Stimulated activated CD8-positive, alpha-beta memory T cell treated with anti-CD3 and anti-CD28 coated beads, Interleukin-4, amount 100 ng/mL, for 24 hours (primary cell): ENCODE measurements at places on chromosomes 1 and 21.

GRCh38 chr1:176789571-176790090, 326.7 kb downstream of the PAPPA2 start:
- DNase-seq: no peak

GRCh38 chr1:23393706-23394105, 24.1 kb upstream of the ZNF436 start:
- DNase-seq: no peak

DNA sequence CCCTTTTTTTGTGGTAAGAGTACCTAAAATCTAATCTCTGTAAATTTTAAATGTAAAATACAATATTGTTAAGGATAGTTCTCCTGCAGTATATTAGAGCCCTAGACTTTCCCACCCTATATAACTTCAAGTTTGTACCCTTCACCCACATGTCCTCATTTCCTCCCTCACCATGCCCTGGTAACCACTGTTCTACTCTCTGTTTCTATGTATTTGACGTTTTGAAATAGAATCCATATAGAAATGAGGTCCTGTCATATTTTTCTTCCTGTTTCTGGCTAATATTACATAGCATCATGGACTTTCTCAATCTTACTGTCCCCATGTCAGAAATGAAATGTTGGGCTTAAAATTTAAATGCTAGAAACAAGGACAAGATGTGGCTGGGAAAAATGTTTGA, 24.8 kb downstream of the GBP7 start:
- DNase-seq: no peak

- DNase-seq: no peak
These were observed 10.2 kb downstream of the TNFRSF14 start for GRCh38 chr1:2566101-2567045.

- no peak for DNase-seq
These were observed 286.6 kb upstream of the ZP4 start for GRCh38 chr1:238177351-238177750.

GRCh38 chr1:3151456-3151855, 82.5 kb downstream of the PRDM16 start:
- no peak for DNase-seq

DNA sequence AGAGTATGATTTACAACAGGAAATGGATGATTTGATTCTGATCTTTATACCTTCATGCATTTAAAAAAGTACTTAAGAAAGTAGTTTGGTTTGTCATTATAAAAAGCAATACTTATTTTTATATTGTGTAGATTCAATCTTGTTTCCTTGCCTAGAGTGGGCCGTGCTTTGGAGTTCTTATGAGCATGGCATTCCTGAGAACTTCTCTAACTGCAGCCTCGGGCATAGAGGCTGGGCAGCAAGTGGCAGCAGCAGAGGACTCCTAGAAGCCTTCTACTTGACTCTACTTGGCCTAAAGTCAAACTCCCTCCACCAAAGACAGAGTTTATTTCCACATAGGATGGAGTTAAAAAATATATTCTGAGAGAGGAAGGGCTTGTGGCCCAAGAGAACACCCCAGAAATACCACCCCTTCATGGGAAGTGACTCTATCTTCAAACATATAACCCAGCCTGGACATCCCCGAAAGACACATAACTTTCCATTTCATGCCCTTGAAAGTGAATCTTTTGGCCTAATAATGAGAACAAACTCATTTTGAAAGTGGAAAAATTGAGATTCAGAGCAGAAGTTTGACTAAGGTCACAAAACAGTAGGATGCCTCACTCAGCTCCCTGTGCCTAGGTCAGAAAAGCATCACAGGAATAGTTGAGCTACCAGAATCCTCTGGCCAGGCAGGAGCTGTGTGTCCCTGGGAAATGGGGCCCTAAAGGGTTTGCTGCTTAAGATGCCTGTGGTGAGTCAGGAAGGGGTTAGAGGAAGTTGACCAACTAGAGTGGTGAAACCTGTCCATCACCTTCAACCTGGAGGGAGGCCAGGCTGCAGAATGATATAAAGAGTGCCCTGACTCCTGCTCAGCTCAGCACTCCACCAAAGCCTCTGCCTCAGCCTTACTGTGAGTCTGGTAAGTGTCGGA, at the start of gene IVL:
IVL (plus strand) TSS at position 861 of the 916 bp plus-strand sequence. CDS start 1,252 bp downstream, outside the sequence.
- DNase-seq: no peak

GRCh38 chr1:193406901-193407300, 220.5 kb upstream of the B3GALT2 start:
- DNase-seq: no peak

GRCh38 chr21:35206141-35207125, 157.3 kb upstream of the RUNX1 start:
- DNase-seq: no peak

DNA sequence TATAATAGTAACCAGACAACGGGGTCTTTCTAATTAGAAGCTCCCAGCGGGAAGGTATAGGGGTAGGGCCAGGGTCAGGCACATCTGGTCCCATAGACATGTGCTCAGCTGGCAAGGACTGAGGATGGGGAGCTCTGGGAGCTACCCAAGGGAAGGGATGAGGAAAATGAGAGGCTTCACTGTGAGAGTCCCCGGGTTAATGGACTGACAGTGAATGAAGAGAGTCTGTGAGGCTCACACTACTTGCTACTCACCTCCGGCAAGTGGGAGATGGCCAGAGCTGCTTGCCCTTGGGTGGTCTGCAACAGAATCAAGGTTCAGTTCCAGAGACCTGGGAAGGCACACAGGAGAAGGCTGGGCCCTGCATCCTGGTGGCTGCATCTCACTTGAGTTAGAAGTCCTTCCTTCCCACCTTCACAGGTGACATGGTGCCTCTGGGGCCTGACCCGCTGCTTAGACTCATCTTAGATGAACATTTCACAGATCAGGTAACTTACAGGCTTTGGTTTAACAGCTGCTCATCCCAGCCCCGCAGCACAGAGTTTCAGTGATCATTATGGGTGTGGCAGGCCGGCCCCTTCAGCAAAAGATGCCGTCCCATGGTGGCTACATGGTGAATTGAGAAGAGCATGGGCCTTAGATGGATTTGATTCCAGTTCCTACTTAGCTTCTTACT, 31.7 kb downstream of the EIF2D start:
- no peak for DNase-seq

DNA sequence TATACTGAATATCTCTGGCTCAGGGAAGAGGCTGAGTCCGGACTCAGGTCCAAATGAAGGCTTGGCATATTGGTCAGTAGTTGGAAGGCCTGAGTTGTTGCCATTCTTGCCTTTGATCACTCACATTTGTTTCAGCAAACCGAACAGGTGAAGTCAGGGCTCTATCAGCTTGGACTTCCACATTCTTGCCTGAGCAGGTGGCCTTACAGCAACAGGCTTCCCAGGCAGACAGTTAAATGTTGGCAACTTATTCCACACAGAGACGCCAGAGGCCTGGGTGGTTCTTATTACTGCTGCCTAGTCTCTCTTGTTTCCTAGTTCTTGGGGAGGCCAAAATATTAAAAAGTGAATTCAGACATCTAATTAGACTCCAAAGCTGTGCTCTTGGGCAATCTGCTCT, 36.6 kb downstream of the XCL2 start:
- DNase-seq: no peak

DNA sequence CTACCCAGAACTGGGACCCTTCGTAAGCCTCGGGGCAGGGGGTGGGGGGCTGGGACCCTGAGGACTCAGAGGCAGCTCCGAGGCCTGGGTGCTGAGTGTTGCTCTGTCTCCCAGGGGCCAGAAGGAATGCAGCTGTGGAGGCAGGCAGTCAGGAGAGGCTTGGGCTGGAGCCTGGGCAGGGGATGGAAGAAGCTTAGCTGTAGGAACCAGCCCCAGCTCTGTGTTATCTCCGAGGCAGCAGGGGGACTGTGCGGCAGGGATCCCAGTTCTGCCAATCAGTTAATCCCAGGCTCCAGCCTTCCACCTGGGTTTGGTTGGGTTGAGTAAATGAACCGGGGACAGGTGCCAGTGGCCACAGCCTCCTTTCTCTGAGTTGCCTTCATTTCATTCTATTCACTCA, 8.2 kb upstream of the GRIK3 start:
- DNase-seq: no peak

DNA sequence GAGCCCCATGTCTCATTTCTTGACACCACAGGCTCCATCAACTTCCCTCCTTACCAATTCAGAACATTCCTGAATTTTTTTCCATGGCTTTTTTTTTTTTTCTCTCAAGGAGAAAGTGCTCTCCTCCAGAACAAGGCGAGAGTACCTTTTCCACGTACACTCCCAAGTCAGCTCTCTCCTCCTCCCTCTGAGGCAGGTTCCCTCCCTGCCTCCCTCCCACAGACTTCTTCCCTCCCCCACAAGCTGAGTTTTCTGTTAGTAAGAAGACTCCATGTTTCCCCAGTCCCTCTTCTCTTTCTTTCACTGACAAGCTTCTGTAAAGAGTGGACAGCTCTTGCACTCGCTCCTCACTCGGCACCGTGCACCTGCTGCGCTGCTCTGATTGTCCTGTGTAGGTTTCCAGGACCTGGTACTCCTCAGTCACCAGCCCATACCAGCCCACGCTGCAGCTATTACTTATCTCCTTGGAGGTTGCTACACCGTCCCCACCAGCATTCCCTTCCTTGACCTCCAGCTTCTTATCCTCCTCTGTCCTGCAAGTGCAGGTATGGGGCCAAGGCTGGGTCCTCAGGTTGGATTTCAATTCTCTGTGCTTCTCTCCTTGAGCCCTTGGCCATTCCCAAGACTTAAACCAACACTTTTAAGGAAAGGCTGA, 3.8 kb downstream of the TRAF5 start:
- DNase-seq: no peak

GRCh38 chr1:230825761-230826160, 42.6 kb downstream of the C1orf198 start:
- DNase-seq: no peak

DNA sequence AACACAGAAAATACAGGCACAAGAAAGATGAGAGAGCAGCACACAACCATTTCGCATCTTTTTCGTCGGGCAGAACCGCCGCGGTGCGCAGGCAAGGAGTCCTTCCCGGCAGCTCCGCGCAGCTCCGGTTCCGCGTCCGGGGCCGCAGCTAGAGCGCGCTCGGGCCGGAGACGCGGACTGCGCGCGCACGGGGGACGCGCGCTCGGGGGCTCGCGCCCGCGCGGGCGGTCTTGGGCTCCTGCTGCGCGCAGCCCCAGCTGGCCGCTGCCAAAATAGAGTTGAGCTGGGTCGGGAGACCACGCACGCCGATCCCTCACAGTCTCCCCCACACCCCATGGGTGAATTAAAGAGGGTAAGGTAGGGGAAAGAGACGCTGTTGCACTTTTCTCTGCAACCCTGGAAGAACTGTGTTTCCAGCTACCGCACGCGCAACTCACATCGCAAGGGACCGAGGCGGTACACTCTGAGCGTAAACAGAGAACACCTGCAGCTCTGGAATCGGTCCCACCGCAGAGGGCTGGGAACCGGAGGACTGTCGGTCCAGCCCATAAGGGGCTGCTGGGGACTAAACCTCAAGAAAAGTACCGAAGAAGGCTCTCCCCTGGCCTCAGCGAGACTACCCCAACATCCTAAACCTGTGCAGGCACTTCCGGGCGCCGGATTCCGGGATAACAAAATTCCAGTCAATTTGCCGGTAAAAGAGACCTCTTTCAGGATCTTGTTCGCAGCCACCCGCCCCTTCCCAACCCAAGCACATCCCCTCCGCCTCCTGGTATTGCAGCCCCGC, 1.7 kb downstream of the NR5A2 start:
- DNase-seq: no peak

- no peak for DNase-seq
These were observed 13.4 kb upstream of the UAP1 start for GRCh38 chr1:162548170-162548569.

DNA sequence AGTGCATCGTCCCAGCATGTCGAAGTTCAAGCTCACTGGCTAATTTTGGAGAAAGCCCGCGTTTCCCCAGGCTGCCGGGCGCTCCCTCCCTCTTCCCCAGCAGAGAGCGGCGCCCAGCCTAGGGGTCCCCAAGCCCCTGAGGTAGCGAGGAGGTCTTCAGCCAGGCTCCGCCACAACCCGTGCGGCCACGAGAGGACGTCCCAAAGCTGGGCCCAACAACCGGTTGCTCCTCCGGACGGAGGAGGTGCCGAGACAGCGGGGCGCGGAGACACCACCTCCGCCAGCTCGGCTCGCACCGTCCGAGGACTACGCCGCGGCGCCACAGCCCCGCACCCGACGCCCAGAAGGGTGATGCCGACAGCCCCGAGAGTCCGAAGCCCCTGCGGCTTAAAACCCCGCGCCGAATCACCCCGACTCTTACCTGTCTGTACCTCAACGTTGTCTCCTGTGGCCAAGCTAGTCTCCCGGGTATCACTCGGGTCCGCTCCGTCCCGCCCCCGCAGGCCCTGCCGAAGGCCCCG, at the start of gene DENND2C:
DENND2C (minus strand) TSS at position 488 of the 521 bp plus-strand sequence. CDS start 44,065 bp downstream, outside the sequence.
- no peak for DNase-seq
